Stimulated activated CD4-positive, alpha-beta T cell treated with anti-CD3 and anti-CD28 coated beads, Interleukin-4, amount 100 ng/mL, for 1 hour (primary cell): ENCODE measurements at places on chromosomes 6 and 20.

GRCh38 chr6:149929422-149929821 lies 6.5 kb upstream of the RAET1G start:
- no peak for DNase-seq

GRCh38 chr6:124260337-124260736 lies 456.7 kb downstream of the NKAIN2 start:
- no peak for DNase-seq

DNA sequence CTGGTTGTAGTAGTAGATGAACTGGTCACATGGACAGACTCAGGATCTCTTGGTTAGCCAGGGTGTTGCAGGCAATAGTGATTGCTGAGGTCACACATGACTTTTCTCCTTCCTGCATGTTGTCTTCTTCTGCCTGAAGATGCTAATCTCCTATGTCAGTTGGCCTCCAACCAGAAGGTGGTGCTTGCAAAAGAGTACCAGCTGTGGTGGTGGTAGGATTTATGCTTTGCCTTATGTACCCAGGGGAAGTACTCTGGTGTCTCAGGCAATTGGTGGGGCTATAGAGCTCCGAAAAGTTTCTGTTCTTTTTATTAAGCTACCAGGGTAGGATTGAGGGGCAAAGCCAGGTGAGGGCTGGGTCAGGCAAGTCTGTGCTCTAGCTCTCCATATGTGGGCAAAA lies 98.5 kb downstream of the CARMIL1 start:
- no peak for DNase-seq

DNA sequence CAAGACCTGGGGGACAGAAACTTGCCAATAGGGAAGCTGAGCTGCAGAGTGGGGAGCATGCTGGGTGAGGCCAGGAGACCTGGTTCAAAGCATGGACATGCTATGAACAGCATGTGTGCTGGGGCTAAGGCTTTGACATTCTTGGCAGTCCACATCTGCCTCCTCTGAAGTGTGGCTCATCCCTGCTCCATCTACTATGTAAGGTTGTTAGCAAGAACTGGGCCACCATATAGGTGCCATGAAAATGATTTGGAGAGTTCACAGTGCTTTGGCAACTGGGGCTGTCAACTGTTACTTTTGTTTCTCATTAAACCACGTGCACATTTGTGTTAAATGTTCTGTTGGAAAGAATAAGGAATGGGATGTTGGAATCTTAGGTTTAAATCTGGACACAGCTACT lies 311.1 kb downstream of the CDC5L start:
- no peak for DNase-seq

GRCh38 chr20:8844179-8844578 lies 224.7 kb upstream of the PLCB4 start:
- no peak for DNase-seq

- DNase-seq, result no peak
Measured at GRCh38 chr20:40161391-40161790, 527.6 kb downstream of the MAFB start.

DNA sequence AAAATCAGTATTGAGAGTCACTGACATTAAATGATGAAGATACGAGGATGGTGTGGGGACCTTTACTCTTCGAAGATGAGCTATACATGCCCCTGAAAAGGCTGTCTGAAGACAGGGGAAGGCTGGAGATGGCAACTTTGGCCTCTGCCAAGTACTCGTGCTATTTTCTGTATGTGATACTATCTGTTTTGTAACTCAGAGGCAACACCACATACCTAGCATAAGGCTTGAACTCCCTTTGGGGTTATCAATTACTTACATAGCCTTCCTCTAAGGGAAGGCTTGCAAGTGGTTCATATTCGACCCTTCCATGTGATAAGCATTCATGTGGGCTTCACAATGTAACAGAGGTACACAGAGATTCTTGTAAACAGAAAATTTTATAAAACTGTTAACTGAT lies 68.7 kb upstream of the FBXO30 start:
- no peak for DNase-seq

DNA sequence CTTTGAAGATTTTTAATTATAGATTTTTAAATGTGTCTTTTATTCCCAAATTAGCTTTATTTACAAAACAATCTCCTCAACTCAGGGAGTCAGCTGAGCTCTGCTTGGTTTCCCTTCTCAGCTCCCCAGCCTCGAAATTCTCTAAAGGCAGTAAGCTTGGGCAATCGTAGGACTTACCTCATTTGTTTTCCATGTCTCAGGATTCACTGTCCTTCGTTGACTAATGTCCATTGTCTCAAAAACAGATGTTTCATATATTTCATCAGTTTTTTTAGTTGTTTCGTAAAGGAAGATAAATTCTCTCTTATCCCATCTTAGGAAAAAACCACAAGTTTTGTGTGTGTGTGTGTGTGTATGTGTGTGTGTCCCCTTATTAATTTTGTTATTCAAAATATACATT lies 102.2 kb upstream of the ADGRF1 start:
- no peak for DNase-seq

GRCh38 chr6:125811259-125811658 lies 20.5 kb downstream of the NCOA7 start:
- DNase-seq, result no peak

DNA sequence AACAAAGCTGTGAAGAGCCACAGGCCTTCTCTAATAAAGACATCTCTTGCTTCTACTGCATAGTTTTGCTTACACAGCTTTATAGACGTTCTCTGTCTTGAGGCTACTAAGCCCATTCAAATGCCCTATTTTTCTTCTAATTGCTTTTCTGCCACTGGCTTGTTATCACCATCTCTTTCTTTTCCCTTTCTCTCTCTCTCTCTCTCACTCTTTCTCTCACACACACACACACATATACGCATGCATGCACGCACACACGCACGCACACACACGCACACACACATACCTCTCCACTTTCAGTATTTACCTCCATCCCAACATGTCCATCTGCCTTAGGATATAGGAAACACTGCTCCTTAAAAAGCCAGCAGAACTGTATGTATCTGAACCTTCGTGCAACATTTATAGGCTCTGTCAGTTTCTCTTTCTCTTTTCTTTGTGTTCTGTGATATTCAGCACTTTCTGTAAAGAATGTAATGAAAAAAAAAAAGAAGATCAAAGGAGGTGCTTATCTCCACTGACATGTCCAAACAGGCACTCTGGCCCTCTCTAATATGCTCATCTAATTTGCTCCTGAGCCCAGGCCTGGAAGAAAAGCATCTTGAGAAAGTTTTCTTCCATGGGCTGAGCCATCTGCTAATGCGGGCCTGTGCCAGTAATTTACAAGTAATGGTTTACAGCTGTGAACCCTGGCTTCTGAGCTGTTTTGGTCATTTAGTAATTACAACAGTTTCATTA lies 1046.7 kb upstream of the MAP3K7 start:
- DNase-seq, result no peak

DNA sequence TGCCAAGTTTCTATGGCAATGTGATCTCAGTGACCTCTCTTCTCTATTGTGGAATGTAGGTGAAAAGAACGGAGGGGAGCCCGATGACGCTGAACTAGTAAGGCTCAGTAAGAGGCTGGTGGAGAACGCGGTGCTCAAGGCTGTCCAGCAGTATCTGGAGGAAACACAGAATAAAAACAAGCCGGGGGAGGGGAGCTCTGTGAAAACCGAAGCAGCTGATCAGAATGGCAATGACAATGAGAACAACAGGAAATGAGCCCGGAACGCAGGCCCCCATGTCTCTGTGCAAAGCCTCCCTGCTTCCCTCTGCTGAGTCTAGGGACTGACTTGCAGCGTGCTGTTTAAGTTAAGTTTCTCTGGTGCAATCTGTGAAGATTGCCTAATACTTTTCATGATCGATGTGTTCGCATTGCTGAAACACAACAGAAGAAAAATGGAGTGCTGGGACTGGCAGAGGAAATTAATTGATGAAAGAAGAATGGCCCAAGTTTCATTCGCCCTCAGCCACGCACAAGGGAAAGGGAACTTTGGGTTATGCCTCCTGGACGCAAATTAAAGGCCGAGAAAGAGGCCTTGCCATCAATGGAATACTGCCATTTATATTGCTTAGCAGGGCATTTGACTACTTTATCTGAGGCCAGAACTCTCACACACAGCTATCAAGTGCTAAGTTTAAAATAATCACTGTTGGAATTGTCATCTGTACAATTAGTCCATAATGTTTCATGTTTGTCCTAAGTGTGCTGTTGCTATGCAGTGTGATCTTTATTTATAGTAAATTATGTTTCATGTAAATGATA lies 146.4 kb downstream of the AKAP7 start:
- peak; percentile 43 for DNase-seq

DNA sequence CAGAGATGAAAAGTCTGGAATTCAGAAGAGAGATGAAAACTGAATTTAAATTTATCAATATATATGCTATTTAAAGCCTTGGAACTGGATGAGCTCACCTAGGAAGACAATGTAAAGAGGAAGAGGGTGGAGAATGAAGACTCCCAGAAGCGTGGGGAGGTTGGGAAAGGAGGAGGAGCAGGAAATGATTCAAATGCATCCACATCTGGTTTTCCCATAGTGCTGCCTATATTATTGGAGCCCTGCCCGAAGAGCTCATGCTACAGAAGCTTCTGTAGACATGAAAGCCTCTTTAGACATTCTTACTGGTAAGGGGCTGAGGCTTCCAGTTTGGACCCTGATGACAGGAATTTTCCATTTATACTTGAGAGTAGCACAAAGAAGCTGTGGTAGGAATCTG lies 19.2 kb downstream of the PDE7B start:
- DNase-seq, result no peak

- DNase-seq, result no peak
Measured at GRCh38 chr6:12345694-12346058, 55.5 kb downstream of the EDN1 start.

DNA sequence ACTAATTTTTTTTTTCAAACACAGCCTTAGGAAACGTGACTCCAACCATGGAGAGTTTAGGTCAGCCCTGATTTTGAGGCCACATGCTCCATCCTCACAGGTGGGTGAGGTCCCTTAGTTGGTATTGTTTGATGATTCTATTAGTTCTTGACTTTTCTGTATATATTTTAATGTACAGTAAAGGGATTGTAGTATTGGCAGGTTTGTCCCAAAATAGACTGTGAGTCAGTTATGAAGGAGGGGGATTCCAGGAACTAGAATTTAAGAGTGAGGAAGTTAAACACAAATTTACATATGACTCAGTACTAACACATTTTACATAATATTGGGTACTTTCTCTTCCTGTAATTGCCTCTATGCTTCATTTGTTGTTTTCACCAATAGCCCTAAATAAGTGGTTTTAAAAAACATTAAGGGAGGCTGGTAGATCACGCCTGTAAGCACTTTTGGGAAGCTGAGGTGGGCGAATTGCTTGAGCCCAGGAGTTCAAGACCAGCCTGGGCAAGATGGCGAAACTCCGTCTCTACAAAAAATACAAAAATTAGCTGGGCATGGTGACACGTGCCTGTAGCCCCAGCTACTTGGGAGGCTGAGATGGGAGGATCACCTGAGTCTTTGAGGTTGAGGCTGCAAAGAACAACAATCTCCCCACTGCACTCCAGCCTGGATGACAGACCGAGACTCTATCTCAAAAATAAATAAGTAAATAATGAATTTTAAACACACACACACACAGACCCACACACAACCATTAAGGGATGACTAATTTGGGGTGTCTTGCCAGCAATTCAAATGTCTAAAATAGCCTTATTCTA lies 81.8 kb downstream of the SGK1 start:
- DNase-seq, result no peak

DNA sequence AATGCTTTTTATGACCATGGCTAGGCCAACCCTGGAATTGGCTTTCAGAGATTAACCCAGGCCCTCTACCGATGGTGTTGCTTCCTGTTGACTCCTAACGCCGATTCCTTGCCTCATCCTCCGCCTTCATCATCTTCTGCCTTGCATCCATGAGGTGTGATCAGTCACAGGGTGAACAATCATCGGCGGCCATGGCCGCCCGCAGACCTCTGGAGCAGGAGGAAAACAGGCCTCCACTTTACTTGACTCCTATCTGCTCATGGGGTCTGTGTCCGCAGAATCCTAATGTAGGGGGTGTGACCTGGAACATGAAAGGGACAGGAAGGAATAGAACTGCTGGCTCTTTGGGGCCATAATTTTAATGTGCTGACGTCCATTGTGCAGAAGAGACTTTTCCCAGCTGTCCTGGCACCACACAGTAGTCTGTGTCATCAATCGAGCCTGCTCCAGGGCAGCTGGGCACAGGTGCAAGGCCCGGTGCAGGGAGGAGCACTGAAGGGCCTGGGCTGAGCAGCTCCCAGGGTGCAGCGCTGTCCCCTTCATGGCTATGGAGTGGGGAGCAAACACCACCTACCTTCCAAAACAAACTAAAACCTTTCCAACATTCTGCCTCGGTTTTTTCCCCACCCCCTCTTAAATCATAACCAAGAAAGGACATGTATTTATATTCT lies 8.0 kb downstream of the SLC22A3 start:
- no peak for DNase-seq

DNA sequence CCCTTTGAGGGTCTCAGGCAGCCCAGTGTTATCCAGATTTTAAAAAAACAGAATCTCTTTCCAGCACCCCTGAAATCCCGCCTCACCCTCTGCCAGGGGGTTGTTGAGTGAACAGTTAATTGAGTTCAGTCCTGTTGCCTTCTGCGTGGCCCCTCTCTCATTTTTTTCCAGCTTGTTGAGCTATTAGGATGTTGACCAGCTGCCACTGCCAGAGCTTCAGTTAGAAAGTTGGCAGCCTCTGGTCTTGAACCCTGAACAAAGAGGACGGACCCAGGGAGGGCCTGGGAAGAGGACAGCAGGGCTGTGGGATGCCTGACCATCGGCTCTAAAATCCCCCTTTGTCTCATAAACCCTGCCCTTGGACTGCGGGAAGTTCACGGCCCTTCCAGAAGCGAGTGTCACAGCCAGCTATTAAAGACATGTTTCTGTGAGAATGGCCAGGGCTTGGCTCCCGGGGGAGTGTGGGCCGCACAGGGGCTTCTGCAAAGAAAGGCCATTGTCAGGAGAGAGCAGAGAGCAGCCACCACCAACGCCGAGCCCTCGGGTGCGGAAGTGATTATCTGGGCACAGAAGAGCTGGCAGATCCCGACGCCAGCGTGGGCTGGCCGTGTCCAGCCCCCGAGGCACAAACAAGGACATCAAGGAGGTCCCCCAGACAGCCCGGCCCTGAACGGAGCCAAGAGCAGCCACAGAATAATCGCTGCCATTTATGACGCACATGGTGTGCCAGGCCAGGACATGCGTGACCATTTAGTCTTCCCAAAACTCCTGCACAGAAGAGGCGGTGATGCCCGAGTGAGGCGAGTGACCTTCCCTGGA lies 189.0 kb downstream of the ANKRD60 start:
- DNase-seq, result no peak

- DNase-seq, result no peak
Measured at GRCh38 chr20:437787-438486, 24.4 kb downstream of the TBC1D20 start.

DNA sequence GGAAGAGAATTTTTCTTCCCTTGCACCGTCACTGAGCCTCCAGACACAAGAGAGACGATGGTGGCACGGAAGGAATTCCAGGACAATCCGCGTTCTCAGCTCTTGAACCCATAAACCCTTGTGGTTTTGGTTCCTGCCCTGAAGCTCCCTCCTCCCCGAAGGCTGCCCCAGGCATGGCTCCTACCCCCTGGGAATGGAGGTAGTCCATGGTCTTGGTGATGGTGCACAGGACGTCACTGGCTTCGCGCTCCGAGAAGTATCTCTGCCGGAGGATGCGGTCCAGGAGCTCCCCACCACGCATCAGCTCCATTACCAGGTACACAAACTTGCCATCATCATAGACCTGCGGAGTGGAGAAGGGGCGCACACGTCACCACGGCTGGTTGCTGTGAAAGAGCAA lies 47.5 kb upstream of the MPC1 start:
- DNase-seq, result no peak
